Stimulated activated CD8-positive, alpha-beta memory T cell treated with anti-CD3 and anti-CD28 coated beads, Interleukin-2, amount 100 ng/mL, for 1 hour (primary cell): ENCODE measurements at places on chromosomes 4 and X.

DNA sequence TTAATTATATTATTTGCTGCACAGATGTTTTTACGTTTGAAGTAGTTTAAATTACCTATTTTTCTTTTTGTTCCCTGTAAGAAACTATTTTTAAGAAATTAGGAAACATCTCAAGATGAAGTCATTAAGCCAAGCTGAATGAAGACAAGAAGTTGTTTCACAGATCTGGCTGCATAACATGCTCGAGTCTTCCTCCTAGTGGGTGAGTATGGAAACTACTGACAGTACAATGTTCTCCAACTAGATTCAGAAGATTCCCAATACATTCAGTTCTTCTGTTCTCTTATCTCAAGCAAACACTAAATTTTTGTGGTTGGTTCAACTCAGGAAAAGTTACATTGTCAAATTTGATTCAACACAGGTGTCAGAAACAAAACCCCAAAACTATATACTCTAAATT lies 256.8 kb upstream of the VCX start:
- no peak for DNase-seq

DNA sequence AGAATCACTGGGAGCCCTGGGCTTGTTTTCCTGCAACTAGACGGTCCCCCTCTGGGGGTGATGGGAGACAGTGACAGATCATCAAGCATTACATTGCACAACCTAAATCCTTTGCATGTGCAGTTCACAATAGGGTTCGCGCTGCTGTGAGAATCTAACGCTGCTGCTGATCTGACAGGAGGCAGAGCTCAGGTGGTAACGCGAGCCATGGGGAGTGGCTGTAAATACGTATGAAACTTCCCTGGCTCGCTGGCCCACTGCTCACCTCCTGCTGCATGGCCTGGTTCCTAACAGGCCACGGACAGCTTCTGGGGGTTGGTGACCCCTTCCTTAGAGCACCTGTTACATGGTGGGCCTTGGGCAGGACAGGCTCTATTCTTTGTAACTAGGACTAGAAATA lies 10.4 kb downstream of the PAQR3 start:
- no peak for DNase-seq

- DNase-seq: no peak
These were observed 180.8 kb downstream of the SPRY1 start for GRCh38 chr4:123577225-123577906.

DNA sequence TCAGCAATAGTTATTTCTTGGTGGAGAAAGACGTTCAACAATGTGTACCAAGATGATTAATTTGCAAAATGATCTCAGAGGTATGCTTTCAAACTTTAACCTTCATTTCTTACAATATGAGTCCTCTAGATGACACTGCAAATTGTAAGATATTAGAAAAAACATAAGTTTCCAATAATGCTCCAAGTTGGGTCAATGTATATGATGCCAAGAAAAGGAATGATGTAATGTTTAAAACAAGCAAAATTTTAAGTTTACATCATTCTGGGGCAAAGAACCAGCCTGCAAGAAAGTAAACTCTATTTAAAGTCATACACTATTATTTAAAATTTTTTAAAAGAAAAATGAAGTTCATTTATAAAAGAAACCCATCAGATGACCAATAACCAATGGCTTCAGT lies 56.1 kb downstream of the PRSS12 start:
- no peak for DNase-seq

- DNase-seq: no peak
These were observed 134.7 kb downstream of the SH3BGRL start for GRCh38 chrX:81336455-81337152.

DNA sequence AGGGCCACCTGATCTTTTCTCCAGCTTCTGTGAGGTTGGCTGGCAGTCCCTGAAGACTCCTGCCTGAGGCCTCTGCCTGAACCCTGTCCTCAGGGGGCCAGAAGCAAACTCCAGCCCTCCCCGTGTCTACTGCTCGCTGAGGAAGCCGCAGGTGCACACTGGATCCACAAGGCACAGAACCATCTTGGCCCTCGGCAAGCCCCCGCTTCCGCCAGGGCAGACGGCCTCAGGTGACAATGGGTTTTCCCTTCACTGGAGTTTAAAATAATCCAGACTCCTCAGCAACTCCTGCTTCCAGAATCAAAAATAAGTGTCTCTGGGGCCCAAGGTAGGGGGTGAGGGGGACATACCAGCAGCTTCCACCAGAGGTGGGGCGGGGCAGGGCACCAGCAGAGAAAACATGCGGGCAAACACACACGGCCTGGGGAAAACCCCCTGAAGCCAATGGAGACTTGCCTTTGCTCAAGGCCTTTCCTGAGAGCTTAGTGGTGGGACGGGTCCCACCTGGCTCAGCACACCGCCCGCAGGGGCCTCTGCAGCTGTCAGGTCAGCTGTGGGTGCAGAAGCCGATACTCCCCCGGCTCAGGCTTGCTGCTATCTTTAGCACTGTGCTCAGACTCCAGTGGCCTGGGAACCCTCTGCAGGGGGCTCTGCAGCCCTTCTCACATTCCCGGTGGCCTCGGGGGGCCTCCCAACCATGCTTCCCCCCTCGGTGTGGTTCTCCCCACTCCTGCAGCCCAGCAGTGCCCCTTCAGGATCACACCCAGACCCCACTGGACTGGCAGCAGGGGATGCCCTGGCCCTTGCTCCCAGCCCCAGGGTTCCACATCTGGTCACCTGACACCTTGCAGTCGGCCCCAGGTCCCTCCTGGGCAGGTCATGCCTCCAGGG lies 1.9 kb downstream of the MYL5 start:
- no peak for DNase-seq
